ENCODE measurements at places on chromosomes 5 and 9.
A peak's percentile ranks its signal among the peaks of the same experiment; 100 is the strongest.

DNA sequence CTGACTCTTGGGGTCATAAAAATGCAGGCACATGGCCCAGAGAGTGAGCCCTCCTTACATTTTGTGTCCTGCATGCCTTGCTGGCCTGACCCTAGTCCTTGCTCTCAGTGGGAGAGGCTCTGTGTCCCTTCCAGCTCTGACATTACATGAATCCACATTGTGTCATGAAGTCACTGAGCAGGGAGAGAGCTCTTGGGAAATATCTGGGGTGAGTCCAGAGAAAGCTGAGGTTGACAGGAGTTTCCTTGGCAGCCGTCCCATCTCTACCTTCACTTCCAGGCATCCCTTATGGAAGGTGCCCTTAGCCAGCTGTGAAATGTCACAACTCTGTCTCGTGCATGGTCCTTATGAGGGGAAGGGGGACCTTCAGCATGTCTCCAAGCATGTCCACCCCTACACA, 41.0 kb downstream of the FAT2 start:
- no peak for DNase-seq

DNA sequence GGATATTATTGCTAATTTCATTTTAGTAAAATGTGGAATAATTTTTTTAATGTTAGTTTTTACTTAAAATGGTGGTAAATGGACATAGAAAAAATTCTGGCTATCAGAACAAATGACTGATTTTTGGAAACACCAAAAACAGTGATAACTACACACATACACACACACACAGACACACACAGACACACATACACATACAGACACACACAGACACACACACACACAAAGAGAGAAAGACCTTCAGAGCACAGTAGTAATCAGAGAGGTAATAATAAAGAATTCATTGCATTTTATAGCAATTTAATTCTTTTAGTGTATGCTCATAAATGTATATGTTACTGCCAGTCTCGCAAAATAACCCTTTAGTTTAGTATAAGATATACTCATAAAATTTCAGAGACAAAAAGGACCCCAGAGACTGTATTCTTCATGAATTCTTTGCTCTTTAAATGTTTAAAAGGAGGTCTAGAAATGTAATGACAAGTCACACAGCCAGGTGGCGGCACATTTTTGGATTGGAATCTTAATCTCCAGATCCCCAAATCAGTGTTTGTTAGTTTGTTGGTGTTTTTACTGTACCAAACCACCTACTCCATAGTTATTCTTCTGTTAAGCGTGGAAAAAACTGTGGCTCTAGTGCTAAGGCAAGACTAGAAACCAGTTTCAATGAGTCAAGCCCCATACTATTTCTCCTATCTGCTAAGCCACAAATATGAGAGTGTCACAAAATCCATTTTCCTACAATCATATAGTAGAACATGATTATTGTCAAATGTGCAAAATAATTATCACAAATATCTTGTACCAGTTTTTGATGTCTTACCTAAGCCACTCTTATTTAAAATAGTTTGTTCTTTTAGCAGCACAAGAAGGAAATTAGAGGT, 109.9 kb downstream of the EDIL3 start:
- no peak for DNase-seq

DNA sequence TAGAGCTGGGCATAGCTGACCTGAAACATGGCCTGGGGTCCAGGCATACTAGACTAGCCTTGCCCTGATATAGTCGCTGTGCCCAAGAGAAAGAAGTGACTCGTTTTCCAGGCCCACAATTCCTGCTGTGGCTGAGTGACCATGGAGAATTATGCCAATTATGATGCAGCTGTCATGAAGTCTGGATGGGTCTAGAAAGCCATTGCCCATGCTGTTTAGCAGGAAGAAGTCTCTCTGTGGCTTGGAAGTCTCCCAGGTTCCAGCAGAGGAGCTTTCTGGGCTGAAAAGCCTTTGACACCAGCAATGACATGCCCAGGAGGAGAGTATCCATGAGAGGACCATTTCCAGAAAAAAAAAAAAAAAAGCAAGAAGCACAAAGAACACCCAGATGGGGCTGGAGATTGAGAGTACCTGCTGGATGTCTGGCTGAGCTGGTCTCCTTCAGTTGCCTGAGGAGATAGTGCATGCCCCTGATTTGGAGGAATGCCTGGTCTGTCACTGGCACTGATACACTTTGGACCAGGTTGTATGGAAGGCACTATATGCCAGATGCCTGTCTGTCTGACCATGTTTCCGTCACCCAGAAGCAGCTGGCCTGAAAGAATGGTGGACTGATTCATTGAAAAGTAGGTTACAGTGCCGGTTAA, 128.0 kb upstream of the EPB41L4A start:
- no peak for DNase-seq

- no peak for DNase-seq
Measured at GRCh38 chr9:106119176-106119575, 424.8 kb downstream of the TMEM38B start.

DNA sequence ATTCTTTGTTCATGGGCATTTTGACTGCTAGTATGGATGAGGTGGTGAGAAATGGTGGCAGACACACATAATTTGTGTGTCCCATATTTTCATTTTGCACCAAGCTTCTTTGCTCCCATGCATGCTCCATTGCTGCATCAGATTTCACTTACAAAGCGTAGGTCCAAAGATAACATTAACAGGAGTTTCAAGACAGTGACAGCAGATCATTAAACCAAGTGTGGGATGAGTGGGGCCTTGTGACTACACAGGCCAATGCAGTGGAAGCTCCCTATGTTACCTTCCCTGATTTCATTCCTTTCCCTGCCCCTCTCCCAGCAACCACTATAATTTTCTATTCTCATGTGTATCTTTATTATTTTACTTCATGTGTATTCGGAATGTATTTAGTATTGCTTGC, 142.0 kb downstream of the AOPEP start:
- no peak for DNase-seq

- DNase-seq, result no peak
Measured at GRCh38 chr9:128358861-128359260, 12.3 kb upstream of the URM1 start.

- DNase-seq, result peak; percentile 14
Measured at GRCh38 chr9:135791431-135792267, 89.7 kb downstream of the KCNT1 start.

DNA sequence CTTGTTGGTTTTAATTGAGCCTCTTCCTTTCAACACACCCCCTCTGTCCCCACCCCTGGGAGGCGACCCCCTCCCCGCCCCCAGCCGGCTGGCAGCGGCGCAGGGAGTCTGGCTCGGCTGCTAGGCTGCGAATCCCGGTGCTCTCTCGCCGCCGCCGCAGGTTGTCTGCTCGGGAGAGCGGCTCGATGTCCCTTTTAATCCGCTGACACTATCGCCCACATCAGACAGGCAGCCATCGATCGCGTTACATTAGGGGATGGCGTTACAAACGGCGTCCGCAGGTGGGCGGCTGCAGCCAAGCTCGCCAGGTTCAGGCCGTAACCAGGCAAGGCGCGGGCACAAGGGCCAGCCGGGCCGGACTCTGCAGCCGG, 1.3 kb downstream of the NR2F1-AS1 start:
- peak; percentile 49 for DNase-seq

DNA sequence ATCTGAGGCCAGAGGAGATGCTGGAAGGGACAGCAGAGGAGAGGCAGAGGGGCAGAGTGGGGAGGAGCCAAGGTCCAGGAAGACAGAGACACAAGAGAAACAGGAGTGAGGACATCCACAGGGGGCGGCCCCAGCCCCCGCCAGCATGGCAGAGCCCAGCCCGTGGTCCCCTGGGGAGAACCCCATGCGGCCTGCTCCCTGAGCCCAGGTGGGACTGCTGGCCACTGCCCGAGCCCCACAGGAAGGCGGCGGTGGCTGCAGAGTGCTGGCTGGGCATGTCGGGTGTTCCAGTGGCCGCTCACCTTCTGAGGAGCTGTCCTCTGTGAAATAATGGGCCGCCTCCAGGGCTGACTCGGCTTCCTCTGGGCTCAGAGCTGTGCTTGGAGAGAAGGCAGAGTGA, 8.9 kb upstream of the MRNIP start:
- DNase-seq, result no peak

GRCh38 chr9:86713470-86713869, 233.8 kb downstream of the GAS1 start:
- DNase-seq, result no peak

- no peak for DNase-seq
Measured at GRCh38 chr5:148626081-148626613, 28.2 kb downstream of the HTR4 start.

DNA sequence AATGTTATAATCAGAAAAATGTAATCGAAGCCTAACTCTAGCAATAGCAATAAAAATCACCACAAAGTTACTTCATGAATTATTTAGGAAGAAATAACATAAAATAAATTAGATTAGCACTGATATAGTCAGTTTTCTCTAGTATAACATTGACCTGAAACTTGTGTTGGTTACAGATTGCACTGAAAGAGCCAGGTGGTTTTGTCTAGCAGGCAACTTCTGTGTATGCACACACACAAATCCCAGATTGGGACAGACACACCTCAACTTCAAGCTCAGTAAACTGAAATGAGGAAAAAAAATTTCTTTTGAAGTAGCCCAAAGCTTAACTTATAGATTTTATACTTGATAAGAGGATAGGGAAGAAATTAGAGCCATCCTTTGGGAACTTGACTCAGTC, 129.3 kb downstream of the EFNA5 start:
- DNase-seq, result no peak

DNA sequence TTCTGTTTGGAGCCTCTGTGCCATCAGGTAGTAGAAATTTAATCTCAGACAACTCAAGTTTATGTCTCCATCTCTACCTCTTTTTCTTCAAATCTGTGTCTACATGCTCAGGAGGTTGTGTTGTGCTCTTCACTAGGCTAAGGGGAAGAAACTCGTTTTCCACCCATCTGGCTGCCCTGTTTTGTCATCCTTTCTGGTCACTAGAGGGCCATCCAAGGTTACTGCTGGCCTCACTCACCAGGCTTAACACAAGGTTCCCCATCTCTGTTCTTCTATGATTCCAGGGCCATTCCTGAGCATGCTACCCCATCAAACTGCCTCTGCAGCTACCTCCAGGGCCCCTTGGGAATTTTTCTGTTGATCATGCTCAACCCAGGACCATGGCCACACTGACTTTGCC, 213.3 kb upstream of the FBXL7 start:
- DNase-seq, result no peak

- no peak for DNase-seq
Measured at GRCh38 chr5:98069876-98070512, 703.5 kb upstream of the RGMB start.

DNA sequence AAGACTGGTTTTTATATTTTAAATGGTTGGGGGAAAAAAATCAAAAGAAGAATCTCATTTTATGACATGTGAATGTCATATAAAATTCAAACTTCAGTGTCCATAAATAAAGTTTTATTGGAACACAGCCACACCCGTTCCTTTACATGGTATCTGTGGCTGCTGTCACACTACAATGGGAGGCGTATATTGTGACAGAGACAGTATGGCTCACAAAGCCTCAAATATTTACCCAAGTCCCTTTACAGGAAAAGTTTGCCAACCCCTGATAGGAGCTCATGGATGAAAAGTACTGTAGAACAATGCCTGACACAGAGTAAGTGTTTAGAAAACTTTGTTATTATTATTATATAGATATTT, 5.2 kb upstream of the DUSP1 start:
- DNase-seq, result no peak

DNA sequence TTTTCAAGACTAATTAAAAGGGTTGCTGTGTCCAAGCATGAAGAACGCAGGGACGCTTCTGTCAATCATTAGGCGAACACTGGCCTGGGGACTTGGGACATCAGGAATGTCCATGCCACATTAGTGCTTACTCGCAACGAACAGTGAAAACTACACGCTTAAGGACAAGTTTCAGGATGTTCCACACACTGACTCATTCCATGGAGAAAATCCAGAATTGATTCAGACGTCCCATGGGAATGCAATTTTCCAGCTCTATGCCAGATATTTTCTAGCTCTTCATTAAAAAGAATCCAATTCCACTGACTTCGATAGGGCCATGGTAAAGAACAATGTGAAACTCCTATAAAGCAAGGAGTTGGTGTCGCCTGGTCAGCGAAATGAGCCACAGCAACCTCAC, 98.2 kb downstream of the CAMSAP1 start:
- no peak for DNase-seq

- DNase-seq, result no peak
Measured at GRCh38 chr5:18797222-18797621, 1163.0 kb downstream of the TAF11L14 start.

DNA sequence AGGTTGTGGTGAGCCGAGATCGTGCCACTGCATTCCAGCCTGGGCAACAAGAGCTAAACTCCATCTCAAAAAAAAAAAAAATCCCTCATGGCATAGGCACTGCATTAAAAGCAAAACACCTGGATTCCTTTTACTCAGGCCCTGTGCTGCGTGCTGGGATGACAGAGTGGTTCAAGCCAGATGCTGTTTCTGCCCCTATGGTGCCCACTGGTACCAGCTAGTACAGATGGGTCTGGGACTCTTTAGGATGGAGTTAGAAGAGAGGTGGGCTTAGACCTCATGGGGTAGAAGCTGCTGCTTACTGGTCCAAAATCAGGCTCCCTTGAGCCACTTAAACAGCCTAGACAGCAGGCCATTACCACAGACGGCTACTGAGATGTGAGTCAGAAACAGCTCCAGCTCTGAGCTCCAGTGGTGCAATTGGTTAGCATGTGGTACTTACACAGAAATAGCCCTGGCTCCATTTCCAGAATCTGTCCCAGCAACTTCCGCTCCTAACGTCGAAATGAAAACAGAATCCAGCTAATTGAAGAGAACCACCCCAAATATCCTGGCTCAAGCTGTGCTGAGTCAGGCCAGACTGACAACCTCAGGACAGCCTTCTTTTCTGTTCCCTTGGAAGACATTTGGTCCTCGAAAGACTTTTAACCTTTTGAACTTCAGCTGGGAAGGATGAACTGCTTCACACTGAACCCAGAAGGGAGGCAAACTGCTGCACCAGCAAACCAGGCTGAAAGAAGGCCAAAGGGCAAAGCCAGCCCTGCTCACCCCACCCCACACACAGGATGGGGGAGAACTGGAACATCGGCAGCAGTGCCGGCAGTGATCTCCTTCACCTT, 15.5 kb downstream of the C5orf15 start:
- DNase-seq, result no peak

GRCh38 chr9:89984214-89984613, 379.4 kb downstream of the GADD45G start:
- DNase-seq, result no peak

- no peak for DNase-seq
Measured at GRCh38 chr5:163951069-163951468, 445.6 kb downstream of the MAT2B start.

DNA sequence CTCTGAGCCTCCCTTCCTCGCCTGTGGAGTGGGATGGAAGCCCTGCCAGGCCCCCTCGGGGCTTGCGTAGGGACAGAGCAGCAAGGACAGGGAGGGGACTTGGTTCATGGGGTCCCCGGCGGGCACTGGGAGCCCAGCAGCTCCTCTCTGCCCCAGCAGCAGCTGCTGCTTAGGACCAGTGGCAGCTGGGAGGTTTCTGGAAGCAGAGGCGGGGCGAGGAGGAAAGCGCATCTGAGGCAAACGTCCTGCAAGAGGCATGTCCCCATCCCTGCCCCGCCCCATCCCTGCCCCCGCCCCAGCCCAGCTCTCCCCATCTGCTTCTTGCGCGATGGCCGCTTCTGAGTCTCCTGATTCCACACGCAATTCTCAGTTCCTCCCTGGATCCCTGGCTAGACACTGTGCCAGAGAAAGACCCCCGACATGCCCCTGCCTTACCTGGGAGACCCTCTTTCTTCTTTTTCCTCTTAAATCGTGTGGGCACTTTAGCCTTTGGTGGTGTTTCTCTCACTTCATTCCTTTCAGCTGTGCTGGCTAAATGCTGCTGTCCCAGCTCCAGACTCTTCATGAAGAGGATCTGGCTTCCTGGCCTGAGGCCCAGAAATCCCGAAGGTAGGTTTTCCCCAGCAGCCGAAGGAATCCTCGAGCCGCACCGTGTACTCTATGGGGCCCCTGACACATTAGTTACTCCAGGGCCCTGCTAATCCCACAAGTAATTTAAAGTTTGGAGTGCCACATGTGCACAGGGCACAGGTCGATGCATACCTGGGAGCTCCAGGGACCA, 4.4 kb upstream of the OR2S2 start:
- no peak for DNase-seq
